NCI-H446 (cell line): ENCODE measurements at places on chromosomes 3 and 15.
A peak's percentile ranks its signal among the peaks of the same experiment; 100 is the strongest.

GRCh38 chr3:50271314-50271936 is 2.5 kb downstream of the SEMA3B start:
- DNase-seq: no peak

- no peak for DNase-seq
Measured at GRCh38 chr3:190586631-190587011, 72.7 kb downstream of the IL1RAP start.

DNA sequence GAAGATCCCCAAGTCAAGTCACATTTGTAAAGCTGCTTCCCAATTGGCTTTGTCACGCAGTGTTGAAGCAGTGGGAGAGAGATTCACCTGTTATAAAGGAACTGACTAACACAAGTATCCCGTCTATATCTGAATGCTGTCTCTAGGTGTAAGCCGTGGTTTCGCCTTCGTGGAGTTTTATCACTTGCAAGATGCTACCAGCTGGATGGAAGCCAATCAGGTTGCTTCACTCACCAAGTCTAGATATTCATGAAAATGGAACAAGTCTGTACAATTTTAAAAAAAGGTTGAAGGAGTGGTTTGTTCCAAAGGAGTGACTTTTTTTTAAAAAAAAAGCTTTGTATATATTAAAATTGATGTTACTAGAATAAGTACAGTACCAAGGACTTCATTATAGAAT is 11.7 kb downstream of the RBM5 start:
- no peak for DNase-seq

- DNase-seq: no peak
Measured at GRCh38 chr15:81882504-81882903, 163.3 kb downstream of the MEX3B start.

GRCh38 chr3:77370413-77370812 is 330.5 kb downstream of the ROBO2 start:
- peak; percentile 79 for DNase-seq

DNA sequence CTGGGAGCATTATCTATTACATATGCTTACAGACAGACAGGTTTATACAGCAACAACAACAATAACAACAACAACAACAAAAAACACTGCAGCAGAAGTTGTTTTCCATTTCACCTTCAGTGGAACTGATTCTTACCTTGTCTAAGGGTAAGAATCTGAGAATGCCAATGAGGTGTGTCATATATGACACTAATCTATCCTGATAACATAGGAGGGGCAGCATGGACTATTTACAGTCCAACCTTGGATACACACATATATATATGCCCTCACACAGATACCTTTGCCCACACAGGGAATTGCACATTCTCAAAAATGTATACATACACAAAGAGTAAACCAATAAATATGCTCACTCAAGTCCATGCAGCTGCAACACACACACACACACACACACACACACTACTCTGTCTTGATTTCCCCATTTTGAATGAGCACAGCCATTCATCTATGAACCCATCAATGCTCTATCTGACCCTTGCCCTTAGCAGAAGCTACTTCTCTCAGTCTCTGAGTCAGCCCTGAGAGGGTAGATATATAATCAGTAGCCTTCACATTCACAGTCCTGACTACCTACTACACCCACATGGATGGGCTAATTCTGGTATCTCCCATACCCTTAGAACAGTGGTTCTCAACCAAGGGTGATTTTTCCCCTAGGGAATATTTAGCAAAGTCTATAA is 9.7 kb upstream of the TRANK1 start:
- no peak for DNase-seq

GRCh38 chr3:78900880-78901279 is 866.9 kb downstream of the ROBO1 start:
- DNase-seq: no peak

- no peak for DNase-seq
Measured at GRCh38 chr15:51093488-51093838, 1.2 kb downstream of the TNFAIP8L3 start.

DNA sequence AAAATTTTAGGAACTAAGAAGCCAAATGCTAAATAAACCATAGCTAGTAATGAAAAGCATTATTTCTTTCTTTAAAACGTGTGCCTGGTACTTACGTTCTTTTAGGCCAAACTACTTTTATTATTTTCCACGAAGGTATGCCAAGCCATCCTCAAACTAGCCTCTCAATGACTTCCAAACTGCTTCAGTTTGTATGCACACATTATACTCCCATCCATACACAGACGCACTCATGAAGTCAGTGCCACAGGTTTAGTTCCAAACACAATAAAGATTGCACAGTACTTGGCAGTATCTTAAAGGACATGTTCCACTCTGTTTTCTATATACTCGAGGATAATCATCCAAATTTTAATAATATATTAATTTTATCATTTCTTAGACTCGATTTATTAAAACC is 609.2 kb upstream of the ZNF385D start:
- DNase-seq: no peak

GRCh38 chr15:57477736-57478522 is 101.6 kb downstream of the CGNL1 start:
- no peak for DNase-seq

GRCh38 chr15:98163319-98164045 is 203.0 kb downstream of the ARRDC4 start:
- DNase-seq: no peak

DNA sequence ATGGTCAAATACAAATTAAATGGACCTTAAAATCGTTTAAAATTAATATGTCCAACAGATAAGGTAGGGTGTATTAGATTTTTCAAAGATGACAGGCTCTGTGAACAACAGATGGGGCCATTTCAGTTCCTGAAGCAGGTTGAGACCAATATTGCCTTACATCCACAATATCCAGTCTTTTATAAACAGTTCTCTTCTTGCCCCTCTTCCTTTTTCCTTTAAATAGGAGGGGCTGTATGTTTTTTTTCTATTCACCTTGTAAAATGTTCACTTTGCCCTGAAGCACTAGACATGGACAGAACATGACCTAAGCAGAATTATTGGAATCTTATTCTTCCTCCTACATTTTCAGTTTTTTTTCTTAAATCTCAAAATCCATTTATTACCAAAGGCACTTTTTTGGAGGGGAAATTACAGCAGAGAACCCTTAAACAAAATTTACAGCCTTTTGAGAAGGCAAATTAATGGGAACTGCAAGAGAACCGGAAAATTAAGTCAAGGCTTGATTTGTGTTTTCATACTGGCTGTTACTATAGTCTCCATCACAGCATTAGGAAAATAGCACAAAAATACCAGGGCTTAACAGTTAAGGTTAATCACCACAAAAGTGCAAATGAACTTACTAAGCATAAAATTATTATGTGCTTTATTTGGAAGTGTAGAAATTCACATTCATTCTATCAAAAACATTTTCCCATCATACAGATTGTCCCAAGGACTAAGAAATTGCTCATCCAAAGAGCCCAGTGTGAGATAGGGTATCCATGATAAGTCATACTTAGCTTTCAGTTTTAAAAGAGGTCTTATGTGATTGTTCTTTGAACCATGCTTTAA is 55.8 kb downstream of the CMSS1 start:
- no peak for DNase-seq

DNA sequence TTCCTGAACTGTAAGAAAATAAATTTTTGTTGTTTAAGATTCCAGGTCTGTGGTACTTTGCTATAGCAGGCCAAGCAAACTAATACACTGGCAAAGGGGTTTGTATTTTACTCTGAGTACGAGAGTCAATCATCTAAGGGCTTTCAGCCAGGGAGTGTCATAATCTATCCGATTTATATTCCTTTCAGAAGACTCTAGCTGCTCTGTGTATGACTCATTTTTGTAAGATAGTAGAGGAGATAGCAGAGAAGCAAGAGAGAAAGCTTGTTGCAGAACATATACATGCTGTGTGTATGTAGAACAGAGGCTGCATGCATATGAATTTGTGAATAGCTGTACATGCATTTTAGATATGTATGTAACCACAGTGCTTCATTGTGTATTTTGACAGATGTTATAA is 577.9 kb upstream of the EPHA6 start:
- no peak for DNase-seq

DNA sequence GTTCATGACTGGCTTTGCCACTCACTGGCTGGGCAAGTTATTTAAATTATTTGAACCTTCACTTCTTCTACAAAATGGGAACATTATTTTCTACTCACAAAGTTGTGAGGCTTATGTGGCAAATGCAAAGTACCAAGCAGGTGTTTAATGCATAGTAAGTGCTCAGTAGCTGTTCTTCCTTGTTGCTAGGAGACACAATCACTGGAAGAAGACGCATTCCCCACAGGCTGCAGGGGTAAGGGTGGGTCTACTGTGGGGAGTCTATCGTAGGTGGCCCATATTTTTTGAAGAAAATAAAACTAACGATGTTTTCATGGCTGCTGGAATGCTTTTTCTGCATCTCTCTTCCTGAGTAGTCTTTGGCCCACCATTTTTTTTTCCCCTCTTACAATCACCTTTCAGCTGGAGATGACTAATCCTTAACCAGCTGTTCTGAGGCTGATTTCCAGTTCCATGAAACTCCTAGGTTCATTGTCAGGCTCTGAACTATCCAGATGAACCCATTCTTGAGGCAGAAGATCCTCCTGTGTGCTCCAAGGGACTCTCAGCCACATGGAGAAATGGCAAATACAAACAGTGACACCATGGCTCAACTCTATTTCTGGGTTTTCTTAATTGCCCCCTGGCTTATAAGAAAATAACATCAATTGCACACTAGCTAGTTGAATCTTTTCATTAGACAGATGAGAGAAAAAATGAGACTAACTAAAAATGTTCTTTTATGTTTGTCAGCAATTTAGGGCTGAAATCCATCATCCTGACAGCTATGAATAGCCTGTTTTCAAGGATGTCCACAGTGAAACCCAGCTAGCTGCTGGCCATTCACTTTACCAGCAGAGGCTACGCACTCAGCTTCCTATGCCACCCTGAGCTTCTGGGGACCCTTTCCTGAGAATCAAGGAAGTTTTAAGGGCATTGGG is 108.3 kb upstream of the ETV5 start:
- DNase-seq: no peak

DNA sequence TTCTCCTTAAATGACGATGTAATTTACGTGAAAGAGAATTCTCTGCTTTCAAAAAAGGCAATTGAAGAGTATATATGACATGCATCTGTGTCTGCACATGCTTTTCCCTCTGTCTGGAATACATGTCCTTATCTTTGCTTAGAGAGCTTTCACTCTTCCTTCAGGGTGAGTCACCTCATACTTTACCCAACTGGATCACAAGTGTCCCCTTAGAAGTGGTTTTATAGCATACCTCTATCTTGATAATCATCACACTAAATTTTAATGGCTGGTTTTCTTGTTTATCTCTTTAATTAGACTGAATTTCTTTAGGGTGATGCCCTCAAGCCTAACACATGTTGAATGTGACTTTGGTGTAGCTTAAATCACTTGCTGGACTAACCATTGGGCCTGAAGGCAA is 178.9 kb downstream of the SV2B start:
- no peak for DNase-seq
